Endothelial cell of umbilical vein (primary cell): ENCODE measurements at places on chromosomes 5 and 9. TPM values are rescaled to one million over a fixed set of nuclear protein-coding genes. Genes with fewer than 3 reads are reported as not detected.

DNA sequence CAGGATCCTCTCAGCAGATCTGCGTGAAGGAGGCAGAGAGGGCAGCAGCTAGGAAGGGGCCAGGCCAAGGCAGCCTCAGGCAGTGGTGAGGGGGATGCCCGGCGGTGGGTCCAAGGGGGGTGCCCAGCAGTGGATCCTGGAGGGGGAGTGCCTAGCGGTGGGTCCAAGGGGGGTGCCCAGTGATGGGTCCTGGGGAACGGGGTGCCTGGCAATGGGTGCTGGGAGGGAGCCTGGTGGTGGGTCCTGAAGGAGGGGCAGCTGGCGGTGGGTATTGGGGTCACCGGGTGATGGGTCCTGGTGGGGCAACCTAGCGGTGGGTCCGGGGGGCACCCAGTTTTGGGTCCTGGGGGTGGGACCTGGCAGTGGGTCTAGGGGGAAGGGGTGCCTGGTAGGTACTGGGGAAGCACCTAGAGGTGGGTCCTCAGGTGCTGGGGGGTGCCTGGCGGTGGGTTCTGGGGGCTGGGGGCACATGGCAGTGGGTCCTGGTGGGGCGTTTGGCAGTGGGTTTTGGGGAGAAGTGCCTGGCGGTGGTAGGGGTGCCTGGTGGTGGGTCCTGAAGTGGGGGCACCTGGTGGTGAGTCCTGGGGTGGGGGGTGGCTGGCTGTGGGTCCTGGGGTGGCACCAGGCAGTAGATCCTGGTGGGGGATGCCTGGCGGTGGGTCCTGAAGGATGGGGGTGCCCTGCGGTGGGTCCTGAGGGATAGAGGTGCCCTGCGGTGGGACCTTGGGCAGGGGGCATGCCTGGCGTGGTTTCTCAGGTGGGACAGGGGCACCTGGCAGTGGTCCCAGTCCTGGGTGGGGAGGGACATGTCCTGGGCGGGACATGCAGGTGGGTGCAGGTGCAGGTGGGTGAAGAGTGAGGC lies 1.9 kb downstream of the LRRC14B start:
- no peak for DNase-seq

DNA sequence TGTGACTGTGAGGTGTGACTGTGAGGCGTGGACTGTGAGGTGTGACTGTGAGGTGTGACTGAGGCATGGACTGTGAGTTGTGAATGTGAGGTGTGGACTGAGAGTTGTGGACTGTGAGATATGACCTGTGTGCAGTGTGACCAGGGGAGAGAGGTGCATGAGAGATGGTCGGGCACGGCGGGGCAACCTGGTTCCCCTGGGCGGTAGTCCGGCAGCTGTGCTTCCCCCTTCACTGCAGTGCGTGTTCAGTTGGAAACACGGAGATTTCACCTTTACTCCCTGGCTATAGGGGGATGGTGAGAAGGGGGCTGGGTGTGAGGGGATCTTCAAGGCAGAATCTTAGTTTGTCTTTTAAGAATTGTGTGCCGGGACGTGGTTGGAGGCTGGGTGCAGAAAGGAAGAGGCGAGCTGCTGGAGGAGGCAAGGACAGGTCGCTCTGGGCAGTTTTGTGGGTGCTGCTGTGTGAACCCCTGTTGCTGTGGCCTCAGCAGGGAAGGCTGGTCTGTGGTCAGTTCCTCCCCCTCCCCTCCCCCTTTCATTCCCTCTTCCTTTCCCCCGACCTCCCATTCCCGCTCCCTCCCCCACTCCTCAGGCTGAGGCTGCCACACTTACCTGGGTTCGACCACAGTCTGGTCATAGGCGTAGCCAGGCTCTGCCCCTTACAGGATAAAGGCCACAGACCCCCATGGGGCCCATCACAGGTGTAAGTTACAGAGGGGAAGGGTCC lies 39.3 kb downstream of the CEP72 start:
- no peak for DNase-seq

Gene AK3
- polyA plus RNA-seq, result 19.7 and 20.6 TPM in 2 replicates

Gene GABRA1
- polyA plus RNA-seq, result not detected in 2 replicates

GRCh38 chr9:18009902-18010301 lies 431.0 kb downstream of the SH3GL2 start:
- DNase-seq, result no peak

Gene TXNDC8
- not detected in 2 replicates for polyA plus RNA-seq

Gene CLTB
- 111 and 126 TPM in 2 replicates for polyA plus RNA-seq

GRCh38 chr5:151239237-151239861 lies 13.6 kb upstream of the GM2A start:
- peak; percentile 67 for DNase-seq

Gene HTR1A
- not detected in 2 replicates for polyA plus RNA-seq

DNA sequence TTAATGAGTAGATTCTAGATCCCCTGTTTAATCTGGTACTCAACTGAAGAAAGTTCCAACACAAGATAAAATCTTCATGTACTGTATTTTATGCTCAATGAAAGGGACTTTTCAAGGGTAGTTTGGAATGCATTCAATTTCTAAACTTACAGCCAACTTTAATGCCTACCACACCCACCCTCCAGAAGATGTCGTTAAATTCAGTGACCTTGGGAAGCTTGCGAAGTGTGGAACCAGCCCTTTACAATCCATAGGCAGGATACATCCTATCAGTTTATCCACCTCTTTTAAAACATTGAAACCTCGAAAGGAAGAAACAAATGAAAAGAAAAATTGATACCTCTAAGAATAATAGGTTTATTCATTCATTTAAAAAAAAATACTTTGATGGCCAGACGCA lies 20.2 kb downstream of the TRPM6 start:
- DNase-seq, result no peak

- DNase-seq, result no peak
Observed at GRCh38 chr5:77499441-77499840, 7.3 kb upstream of the WDR41 start.

Gene CHMP5
- polyA plus RNA-seq, result 22.6 and 33.2 TPM in 2 replicates

- DNase-seq, result no peak
Observed at GRCh38 chr9:113356686-113357292, 7.4 kb downstream of the BSPRY start.
